ENCODE measurements at places on chromosomes 16 and 17.
A peak's percentile ranks its signal among the peaks of the same experiment; 100 is the strongest.

- DNase-seq: peak; percentile 53
Observed at GRCh38 chr17:28643983-28644786, 773 bp downstream of the BLTP2 start.

- DNase-seq: no peak
Observed at GRCh38 chr17:39099663-39100286, 51.7 kb downstream of the PLXDC1 start.

DNA sequence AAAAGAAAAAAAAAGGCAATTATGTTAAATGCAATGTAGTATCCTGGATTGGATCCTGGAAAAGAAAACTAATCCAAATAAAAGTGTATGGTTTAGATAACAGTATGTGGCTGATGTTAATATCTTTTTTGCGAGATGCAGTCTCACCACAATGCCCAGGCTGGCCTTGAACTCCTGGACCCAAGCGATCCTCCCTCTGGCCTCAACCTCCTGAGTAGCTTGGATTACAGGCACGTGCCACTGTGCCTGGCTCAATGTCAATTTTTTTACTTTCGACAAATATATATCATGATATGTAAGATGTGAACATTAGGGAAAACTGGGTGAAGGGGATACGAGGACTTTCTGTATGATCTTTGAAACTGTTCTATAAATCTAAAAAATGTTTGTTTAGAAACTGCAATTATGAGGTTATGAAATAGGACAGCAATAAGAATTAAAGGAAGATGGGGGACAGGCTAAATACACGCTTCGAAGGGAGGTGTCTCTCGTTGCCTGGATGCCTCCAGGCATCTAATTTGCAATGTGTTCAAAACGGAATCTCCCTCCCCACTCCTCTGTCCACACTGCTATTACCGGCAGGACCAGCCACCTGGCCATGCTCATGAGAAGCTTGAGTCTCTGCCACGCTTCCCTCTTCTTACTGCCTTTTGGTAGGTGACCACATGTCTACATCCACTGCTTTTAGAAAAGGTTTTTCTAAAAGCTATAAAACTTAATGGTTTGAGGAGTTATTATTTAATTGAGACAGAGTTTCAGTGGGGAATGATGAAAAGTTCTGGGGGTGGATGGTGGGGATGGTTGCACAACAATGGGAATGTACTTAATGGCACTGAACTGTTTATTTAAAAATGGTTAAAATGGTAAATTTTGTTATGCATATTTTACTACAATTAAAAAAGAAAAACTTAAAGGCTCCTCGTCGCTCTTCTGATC is 15.2 kb downstream of the UBE2O start:
- DNase-seq: no peak

- DNase-seq: no peak
Observed at GRCh38 chr16:49810831-49811230, 45.1 kb downstream of the ZNF423 start.

GRCh38 chr16:55292491-55292890 is 31.5 kb upstream of the IRX6 start:
- DNase-seq: no peak

Measured in bronchial epithelial cell (primary cell).